ENCODE measurements at places on chromosomes 1 and 21. TPM values are rescaled to one million over a fixed set of nuclear protein-coding genes. Genes with fewer than 3 reads are reported as not detected.

The KMO gene
- under 0.01 TPM for total RNA-seq

The ETNK2 gene
- total RNA-seq: 22.0 TPM

The IQGAP3 gene
- total RNA-seq: 13.4 TPM

The RGS16 gene
- 0.23 TPM for total RNA-seq

The SLC35F3 gene
- total RNA-seq: 8.3 TPM

The KRTAP10-9 gene
- not detected for total RNA-seq

The F5 gene
- not detected for total RNA-seq

The MAN1C1 gene
- 1.1 TPM for total RNA-seq

The OR10J1 gene
- total RNA-seq: not detected

The RAB25 gene
- total RNA-seq: 66.7 TPM

The SYT11 gene
- total RNA-seq: 0.62 TPM

The RHEX gene
- not detected for total RNA-seq

The SPATA17 gene
- total RNA-seq: 0.30 TPM

The PLPP3 gene
- 1.6 TPM for total RNA-seq

The RHBDL2 gene
- 8.7 TPM for total RNA-seq

The SDCCAG8 gene
- total RNA-seq: 53.1 TPM

The TNNT2 gene
- total RNA-seq: not detected

The LPAR3 gene
- 40.6 TPM for total RNA-seq

The DCST1 gene
- not detected for total RNA-seq

The ARHGEF10L gene
- 3.4 TPM for total RNA-seq

The THEM5 gene
- total RNA-seq: not detected

The MANEAL gene
- 0.78 TPM for total RNA-seq

The AADACL3 gene
- total RNA-seq: not detected

The ZRANB2 gene
- total RNA-seq: 23.4 TPM

The KRTAP10-10 gene
- total RNA-seq: not detected

The DCDC2B gene
- total RNA-seq: not detected

The GSTM1 gene
- total RNA-seq: 18.4 TPM

The VWA5B1 gene
- not detected for total RNA-seq

The MTOR gene
- 33.6 TPM for total RNA-seq

The OLIG2 gene
- total RNA-seq: not detected

The CD5L gene
- not detected for total RNA-seq

Data from hair follicular keratinocyte (primary cell).